ENCODE measurements at places on chromosomes 6 and 20.

GRCh38 chr6:157272372-157272771, 50.9 kb downstream of the TMEM242 start:
- DNase-seq = no peak

DNA sequence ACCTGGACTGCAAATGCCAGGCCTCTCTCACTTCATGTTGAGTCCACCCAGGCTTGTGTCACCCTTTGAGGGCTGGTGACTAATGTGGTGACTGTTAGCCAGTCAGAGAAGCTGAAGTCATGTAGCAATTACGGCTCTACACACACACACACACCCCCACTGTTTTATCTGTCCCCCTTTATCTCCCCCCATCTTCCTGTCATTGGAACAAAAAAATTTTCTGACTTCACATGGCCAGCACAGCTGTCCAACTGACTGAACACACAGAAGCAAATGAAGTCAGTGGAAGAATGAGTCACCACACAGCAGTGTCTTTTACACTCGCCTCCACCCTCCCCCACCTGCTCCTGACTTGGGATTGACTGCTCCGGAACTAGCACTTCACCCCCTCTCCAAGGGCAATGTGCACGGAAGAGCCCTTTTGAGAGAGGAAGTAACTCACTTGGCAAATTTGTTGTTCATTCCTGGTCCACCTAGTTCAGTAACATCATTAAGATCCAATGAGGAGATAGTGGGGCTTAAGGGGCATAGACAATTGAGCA, 198.0 kb downstream of the RNF144B start:
- DNase-seq = peak; percentile 38

DNA sequence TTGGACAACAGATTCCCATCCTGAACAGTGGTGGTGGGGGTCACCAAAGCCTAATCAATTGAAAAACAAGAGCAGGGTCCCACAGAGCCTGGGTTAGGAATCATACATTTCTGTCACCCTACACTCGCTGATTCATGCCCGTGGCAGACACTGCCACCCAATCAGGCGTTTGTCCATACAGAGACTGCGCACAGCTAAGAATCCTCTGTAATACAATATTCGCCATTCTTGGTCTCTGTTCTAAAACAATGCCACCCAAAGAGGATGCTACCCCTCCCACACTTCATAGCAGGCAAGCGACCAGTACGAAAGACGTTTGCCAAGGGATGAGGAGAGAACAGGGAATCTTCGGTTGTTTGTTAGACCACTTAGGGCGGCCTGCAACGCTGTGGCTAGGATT, 28.1 kb upstream of the SLC22A23 start:
- DNase-seq = no peak

- DNase-seq = no peak
Measured at GRCh38 chr6:25645916-25646315, 6.1 kb upstream of the SCGN start.

- no peak for DNase-seq
Measured at GRCh38 chr6:107666981-107667601, 157.0 kb downstream of the SCML4 start.

DNA sequence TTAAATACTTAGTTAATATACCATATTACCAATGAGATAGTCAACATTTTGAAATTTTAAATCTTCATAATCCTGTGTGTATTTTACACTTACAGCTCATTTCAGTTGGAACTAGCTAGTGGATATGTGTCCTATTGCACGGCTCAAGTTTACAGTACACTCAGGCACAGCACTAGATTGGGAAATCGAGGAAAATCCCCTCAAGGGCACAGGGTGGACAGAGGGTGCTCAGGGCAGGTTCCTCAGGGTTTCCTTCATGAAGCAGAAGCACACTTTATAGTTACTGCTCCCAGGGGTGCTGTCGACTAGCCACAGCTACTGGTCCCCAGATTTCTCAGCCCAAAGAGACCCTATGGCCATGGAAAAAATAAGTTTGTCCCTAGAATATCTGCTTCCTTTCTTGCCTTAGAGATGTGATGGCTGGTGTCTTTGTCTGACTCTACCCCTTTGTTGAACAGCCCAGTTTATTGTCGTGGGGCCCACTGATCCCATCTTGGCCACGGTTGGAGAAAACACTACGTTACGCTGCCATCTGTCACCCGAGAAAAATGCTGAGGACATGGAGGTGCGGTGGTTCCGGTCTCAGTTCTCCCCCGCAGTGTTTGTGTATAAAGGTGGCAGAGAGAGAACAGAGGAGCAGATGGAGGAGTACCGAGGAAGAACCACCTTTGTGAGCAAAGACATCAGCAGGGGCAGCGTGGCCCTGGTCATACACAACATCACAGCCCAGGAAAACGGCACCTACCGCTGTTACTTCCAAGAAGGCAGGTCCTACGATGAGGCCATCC, 1.5 kb downstream of the BTN2A1 start:
- DNase-seq = no peak

DNA sequence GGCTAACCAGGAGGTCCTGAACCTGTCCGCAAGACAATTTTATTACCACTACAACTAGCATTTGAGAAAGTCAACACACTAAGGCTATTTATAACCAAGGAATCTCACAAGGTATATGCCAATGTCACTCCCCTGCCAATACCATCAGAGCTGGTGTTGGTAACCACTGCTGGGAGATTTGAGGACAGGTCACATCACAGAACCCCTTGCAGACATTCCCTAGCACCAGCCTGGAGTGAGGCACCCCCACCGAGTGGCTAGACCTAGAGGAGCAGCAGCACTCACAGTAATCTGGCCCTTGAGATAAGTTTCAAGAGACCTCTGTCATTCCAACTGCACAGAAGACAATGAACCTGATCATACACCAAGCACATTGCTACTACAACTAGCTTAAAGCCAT, 483.2 kb downstream of the MMUT start:
- no peak for DNase-seq

GRCh38 chr6:20137240-20137639, 75.0 kb downstream of the MBOAT1 start:
- DNase-seq = no peak

GRCh38 chr6:56387621-56388414, 140.4 kb upstream of the COL21A1 start:
- DNase-seq = no peak

DNA sequence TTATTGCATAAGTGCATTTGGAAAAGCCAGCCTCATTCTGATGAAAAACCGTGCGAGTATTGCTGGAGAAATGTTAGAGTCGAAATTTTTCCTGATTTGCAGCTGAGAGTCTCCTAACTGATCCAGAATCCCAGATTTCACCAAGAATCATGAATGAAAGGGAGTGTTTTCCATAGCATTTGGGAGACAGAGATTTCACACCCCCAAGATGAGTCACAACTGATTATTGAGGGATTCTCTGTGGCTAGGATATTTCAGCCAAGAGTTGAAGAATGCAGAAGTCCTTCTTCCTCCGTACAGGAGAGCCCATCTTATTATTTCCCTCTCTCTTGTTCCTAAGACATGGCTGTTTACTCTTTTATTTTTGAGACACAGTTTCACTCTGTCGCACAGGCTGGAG, 82.2 kb upstream of the SALL4 start:
- DNase-seq = no peak

DNA sequence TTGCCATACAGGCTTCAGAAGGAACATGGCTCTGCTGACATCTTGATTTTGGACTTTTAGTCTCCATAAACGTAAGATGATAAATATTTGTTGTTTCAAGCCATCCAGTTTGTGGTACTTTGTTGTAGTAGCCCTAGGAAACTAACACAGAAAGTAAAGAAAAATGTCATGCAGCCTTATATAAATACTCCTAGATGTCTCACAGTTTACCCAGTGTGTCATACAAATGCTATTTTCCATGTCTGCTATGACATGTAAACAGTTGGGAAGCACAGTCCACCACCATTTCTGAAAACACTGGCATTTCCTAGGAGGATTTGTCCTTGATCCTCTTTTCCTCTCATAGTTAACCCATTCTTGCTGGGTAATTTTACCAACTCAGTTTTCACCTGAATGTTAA, 30.6 kb upstream of the ME1 start:
- no peak for DNase-seq

DNA sequence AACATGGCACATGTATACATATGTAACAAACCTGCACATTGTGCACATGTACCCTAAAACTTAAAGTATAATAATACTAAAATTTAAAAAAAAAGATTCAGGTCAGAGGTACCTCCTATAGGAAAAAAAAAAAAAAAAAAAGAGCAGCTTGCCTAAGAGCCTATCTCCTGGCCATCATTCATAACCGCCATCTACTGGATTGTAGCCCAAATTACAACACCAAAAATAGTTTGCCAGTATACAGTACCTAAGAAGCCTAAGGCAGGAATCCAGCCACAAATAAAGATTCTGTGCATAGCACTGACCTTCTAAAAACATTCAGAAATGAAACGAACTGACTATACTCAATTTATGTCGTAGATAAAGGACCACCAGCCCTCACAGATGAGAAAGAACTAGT, 438.4 kb upstream of the ADGRB3 start:
- DNase-seq = no peak

DNA sequence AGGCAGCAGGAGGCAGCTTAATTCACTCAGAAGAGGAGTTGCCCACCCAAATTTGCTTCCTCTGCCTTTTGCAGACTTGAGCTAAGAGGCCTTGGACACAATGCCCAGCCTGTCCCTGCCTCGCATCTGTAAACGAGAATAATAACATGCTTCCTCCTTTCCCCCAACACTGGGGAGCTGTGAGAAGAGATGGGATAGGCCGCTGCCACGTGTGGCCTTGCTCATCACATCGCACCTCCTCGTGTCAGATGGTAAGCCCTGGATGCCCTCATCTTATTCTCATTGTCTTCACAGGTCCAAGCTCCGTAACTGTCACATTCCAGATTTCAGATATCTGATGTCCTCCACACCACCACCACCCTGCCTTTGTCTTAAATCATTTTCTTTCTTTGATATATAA, 13.1 kb upstream of the TUBB2B start:
- DNase-seq = no peak

- no peak for DNase-seq
Measured at GRCh38 chr6:25064006-25064405, 128.2 kb upstream of the RIPOR2 start.

GRCh38 chr6:169980826-169981450, 229.5 kb downstream of the ERMARD start:
- DNase-seq = no peak

- no peak for DNase-seq
Measured at GRCh38 chr6:72760114-72760793, 138.4 kb downstream of the KCNQ5 start.

DNA sequence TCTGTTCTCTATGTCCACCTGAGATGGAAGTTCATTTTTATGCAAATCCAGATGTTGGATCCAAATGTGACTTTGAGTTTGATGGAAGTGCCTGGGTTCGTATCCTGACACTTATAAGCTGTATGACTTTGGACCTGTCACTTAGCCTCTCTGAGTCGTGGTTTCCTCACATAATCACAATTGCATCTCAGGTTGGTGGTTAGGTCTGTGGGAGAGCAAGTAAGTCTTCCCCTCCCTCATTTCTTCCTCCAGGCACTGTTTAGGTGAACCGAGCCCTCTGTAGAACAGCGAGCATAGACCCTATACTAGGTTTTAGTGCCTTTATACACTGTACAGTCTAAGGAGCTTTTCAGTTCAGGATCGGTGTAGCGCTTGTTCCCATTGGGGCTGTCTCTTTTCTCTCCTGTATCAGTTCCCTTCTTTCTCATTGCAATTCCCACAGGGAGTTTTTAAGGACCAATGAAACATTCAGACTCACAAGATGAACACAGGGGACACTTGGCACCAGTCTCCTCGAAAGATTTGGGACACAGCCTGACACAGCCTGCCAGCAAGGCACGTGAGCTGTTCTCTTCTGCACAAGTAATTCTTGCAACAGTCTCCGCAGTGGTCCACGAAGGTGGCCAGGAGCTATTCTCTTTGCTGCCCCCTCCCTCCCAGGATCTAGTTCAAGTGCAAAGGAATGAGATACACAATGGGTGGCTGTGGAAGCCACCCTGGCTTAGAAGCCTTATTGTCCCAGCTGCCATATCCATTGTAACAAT, 11.8 kb downstream of the TOX2 start:
- no peak for DNase-seq

- no peak for DNase-seq
Measured at GRCh38 chr6:125346926-125347563, 45.3 kb upstream of the HDDC2 start.

GRCh38 chr6:125421836-125422235, 120.1 kb upstream of the HDDC2 start:
- no peak for DNase-seq

DNA sequence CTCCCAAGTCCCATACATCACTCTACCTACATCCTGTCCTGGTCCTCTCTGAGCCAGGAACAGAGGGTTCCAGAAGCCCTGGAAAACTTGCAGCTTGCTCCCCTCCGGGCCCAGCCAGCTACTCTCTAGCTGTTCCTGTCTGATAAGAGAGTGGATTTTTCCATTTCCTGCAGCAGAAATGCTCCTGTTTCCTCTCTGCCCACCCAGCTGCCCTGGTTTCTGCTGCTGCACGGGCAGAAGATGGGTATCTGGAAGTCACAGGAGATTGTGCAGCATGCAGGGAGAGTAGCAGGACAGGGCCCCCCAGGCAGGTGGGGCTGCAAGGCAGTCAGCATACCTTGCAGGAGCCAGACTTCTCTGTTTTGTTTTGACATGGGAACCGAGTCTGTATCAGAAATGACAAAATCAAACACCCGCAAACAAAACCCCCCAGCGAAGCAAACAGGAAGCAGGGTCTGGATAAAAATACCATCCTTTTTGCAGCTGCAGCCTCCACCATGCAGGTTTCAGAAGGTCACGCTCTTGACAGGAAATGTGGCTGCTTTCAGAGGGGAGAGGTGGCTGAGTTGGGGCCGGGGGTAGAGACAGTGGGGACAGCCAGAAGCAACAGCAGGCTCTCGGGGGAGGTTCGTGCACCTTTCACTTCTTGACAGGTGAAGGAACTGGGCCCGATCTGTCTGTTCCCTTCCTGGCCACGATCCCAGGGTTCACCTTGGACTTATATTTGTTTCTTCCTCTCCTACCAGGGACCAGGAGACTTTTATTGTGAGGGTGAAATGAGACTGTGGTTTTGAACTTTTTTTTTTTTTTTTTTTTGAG, 50.8 kb upstream of the FAM83D start:
- no peak for DNase-seq

DNA sequence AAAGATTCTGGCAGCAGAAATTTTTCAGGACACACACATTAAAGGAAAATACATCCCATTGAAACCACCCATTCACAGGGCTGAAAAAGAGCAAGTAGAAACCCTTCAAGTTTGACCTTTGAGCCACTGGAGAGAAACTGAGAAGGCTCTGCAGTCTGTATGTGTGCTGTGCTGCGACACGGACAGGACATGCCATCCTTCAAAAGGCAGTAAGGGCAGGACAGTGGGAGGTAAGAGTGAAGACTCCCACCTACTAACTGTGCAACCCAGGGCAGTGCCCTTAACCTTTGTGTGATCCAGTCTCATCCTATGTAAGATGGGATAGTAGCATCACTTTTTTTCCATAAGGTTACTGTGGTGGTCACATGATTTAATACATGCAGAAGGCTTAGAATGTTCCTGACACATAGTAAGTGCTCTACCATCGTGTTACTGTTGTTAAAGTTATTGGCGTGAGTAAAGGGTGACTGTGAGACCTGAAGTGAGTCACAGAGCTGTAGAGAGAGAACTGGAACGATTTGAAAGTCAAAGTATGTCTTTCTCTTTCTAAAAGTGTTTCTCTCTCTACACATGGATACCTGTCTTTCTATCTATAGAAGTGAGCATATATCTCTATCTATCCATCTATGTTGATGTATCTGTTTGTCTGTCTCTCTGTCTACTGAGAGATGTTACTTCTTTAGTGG, 153.7 kb upstream of the OLIG3 start:
- DNase-seq = no peak

Measured in amniotic stem cell (primary cell).